IMR-90 (cell line): ENCODE measurements at places on chromosomes 6 and 20. TPM values are rescaled to one million over a fixed set of nuclear protein-coding genes. Genes with fewer than 3 reads are reported as not detected.

DNA sequence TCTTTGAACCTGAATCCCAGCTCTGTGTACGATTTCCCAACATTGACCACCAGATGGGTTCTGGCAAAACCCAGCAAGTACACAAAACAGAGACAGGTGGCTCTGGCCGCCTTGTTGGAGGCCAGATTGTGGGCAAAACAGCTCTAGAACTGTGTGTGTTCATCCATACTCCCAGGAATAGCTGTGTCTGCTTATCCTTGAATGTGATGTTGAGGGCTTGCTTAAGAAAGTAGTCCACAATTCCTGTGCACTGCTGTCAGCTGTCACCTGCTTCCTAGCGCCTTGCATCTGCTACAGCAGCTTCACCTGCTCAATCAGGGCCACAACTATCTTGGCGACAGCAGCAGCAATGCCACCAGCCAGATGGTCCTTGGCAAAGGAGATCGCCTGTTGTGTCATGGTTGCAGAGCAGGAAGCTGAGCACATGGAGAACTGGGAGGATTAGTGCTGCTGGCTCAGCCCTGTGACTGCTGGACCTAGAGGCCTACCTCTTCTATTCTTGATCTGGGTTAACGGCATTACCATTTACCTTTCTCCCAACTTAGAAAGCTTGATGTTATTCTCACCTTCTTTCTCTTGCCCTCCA, 3.7 kb upstream of the SMAP1 start:
- no peak overlapping the region for H3K4me3 ChIP-seq
- no peak overlapping the region for H3K27ac ChIP-seq
- no peak for DNase-seq
- H3K36me3 ChIP-seq, result no peaks in the 10 kb centered on the region
- H3K4me1 ChIP-seq, result no peaks in the 10 kb centered on the region
- H3K27me3 ChIP-seq, result peaks cover 4% of the 10 kb centered on the region; the same call in 1 of the 2 replicates

DNA sequence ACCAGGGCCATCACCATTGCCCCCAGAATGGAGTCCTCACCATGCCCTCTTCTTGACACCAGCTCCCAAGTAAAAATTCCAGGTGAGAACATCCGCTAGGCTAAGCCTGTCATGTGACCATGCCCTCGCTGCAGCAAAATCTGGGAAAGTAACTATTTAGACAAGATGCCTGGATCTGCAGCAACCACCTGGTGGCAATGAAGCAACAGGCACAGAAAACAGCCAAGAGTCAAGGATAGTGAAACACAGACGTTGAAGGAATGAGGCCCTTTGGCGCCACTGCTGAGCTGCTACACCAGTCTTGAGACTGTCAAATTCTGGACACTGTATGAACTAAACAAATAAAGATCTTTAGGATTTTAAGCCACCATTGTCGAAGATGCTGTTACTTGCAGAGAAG, 30.1 kb upstream of the TGM6 start:
- no peak overlapping the region for H3K4me3 ChIP-seq
- H3K27ac ChIP-seq, result no peak overlapping the region

DNA sequence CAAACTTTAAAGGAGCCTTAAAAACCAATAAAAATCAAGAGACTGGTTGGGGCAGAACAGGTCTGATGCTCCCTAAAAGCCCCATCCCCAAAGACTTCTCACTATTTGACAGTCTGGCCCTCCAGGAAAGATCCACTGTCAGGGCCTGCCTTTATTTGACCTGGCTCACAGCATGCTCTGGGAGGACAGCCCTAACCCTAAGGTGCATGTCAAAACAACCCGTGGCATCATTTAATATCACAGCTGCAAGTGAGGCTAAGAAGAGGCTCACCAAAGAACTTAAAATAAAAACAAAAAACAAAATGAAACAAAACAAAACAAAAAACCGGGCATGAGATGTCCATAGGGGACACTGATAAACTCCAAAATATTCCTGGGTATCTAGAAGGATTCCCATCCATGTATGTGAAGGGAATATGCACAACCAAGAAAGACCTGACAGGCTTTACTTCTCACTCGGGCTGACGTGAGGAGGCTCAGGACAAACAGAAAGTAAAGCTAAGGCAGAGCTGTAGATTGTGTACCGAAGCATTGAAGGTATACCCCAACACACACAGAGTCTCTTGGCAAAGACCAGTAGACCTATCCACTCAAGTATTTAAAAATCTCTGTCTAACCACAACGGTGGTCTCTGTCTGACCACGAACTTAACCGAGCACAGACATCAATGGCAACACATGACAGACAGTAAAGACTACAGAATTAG, 57.3 kb downstream of the AHI1 start:
- no peak for DNase-seq
- H3K27me3 ChIP-seq, result no peaks in the 10 kb centered on the region

CPXM1 gene
- 4.5 and 4.6 TPM in 2 replicates for polyA plus RNA-seq

DNA sequence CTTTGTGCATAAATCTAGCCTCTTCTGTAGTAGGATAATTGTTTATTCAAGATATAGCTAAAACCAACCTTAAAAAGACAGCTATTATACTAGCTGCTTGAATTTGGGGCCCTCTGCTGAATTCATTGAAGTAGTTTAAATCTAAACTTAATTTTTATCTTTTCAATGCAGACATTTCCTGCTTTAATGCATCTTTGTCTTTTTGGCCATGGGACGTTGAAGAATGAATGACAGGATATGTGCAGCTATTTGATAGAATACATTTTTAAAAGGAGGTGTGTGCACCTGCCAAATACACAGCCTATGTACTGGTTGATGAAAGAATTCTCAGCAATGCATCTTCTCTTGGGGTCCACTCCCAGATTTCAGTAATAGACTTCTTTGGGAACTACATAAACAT, 524.9 kb downstream of the PHF3 start:
- H3K4me3 ChIP-seq, result no peak overlapping the region
- H3K4me1 ChIP-seq, result no peaks in the 10 kb centered on the region
- no peaks in the 10 kb centered on the region for H3K27me3 ChIP-seq
- H3K27ac ChIP-seq, result no peak overlapping the region
- no peak for DNase-seq
- H3K36me3 ChIP-seq, result no peaks in the 10 kb centered on the region

GRCh38 chr6:2264932-2265331, 19.5 kb upstream of the GMDS start:
- peaks cover 6% of the 10 kb centered on the region for H3K4me1 ChIP-seq
- 0 out of 2 replicates have a peak, but pooled peaks cover 2% of the 10 kb centered on the region for H3K36me3 ChIP-seq
- peak; percentile 71 for DNase-seq
- no peak overlapping the region for H3K4me3 ChIP-seq
- H3K27me3 ChIP-seq, result no peaks in the 10 kb centered on the region

DNA sequence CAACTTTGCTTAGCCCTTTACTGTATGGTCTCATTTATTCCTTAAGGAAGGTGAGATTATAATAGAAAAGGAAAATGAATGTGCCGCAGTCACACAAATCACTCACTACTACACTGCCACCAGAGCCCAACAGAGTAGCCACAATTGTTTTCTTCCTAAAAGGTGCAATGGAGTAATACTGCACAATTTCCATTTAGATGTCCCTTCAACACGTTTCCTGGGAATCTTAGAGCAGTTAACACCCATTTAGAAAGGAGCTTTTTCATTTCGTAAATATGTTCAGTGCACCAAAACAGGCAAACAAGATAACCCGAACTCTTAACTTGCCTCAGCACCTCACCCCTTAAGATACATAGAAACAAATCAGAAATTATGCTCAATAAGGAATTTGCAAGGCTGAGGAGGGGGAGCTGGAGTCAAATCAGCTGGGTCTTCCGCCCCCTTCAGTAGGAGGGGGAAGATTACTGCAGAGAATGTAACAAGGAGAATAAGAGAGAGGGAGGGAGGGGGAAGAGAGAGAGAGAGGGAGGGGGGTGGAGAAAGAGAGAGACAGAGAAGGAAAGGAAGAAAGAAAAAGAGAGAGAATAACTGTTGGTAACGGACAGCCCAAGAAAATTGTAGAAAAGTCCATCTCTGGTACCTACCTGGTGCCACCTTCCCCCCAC, 155.5 kb downstream of the BCAS1 start:
- DNase-seq, result no peak
- H3K27ac ChIP-seq, result peak overlapping the region; percentile 82
- no peaks in the 10 kb centered on the region for H3K36me3 ChIP-seq
- H3K4me1 ChIP-seq, result peaks cover 31% of the 10 kb centered on the region
- H3K27me3 ChIP-seq, result no peaks in the 10 kb centered on the region

DNA sequence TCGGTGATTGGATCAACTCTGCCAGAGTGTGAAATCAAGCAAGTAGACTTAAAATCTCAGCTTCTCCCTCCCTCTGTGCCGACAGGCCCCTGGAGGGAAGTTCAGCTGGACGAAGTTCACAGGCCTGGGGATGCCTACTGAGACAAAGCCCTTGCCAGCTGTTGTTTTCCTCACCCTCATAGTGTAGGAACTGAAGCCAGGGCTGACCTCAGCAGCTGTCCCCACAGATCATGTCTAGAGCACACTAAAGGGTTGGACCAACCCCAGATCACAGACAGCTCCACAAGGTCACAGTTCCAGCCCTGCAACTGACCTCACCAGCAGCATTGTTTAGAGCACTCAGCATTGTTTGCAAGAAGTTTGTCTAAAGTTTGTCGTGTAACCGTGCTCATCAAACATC, 261.9 kb upstream of the ECI2 start:
- H3K4me1 ChIP-seq, result peaks cover 15% of the 10 kb centered on the region
- H3K27ac ChIP-seq, result no peak overlapping the region
- no peaks in the 10 kb centered on the region for H3K36me3 ChIP-seq
- DNase-seq, result no peak
- H3K27me3 ChIP-seq, result no peaks in the 10 kb centered on the region

GRCh38 chr20:37494301-37494700, 26.7 kb upstream of the NNAT start:
- H3K4me3 ChIP-seq, result no peak overlapping the region
- H3K36me3 ChIP-seq, result no peaks in the 10 kb centered on the region; the same call in none of the 2 replicates
- peaks cover 2% of the 10 kb centered on the region; the same call in 1 of the 2 replicates for H3K4me1 ChIP-seq
- no peaks in the 10 kb centered on the region; the same call in 1 of the 2 replicates for H3K27me3 ChIP-seq

DNA sequence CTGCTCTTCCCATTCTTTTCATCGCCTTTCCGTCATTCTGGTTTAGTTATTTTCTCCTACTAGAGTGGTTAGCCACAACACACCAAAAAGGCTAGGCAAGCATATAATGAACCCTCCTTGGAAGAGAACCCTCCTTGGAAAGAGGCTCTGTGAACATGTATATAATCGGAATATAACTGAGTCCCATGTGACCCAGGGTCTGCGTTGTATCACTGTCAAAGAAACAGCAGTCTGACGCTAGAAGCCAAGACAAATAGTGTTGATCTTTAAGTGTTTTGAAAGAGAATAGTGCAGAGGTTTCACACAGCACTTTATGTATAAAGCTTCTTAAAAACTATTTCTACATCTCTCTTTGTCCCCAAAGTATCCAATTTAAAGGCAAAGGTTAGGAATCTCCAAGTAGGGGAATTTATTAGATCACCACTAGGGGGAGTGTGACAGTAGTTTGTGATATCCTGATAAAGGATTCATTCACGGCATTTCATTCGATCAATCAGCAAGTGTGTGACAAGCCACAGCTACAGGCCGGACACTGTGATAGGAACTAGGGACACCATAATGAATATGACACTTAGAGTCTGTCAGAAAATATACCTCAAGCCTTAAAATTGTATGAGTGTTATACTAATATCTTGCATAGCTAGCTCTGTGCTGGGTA, 395.3 kb downstream of the CD109 start:
- no peaks in the 10 kb centered on the region for H3K27me3 ChIP-seq
- H3K4me3 ChIP-seq, result no peak overlapping the region
- H3K4me1 ChIP-seq, result peaks cover 4% of the 10 kb centered on the region
- no peaks in the 10 kb centered on the region for H3K36me3 ChIP-seq
- H3K27ac ChIP-seq, result no peak overlapping the region; the same call in 1 of the 2 replicates

AP5S1 gene
- polyA plus RNA-seq, result 10.1 and 12.5 TPM in 2 replicates

DNA sequence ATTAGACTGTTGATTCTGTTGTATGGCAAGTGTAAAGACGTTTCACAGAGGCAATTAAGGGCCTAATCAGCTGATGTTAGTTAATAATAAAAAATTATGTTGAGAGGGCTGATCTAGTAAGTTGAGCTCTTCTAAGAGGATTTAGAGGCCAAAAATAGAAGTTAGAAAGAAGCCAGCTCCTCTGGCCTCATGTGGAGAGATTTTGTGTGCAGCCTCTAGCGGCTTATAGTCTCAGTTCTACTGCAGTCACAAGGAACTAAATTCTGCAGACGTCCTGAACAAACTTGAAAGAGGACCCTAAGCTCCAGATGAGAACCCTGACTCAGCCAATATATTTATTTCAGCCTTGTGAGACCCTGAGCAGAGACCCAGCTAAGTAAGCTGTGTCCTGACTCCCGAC, 498.6 kb downstream of the BTBD3 start:
- no peak overlapping the region for H3K4me3 ChIP-seq
- no peak overlapping the region for H3K27ac ChIP-seq
- no peak for DNase-seq
- H3K27me3 ChIP-seq, result no peaks in the 10 kb centered on the region

- H3K36me3 ChIP-seq, result no peaks in the 10 kb centered on the region
- H3K4me1 ChIP-seq, result no peaks in the 10 kb centered on the region
- no peak for DNase-seq
- no peaks in the 10 kb centered on the region for H3K27me3 ChIP-seq
- peak overlapping the region; percentile 19; the same call in 1 of the 2 replicates for H3K27ac ChIP-seq
These were observed 22.1 kb upstream of the ZNF184 start for GRCh38 chr6:27494987-27495385.

ENPP1 gene
- polyA plus RNA-seq, result 10.5 and 10.9 TPM in 2 replicates

DNA sequence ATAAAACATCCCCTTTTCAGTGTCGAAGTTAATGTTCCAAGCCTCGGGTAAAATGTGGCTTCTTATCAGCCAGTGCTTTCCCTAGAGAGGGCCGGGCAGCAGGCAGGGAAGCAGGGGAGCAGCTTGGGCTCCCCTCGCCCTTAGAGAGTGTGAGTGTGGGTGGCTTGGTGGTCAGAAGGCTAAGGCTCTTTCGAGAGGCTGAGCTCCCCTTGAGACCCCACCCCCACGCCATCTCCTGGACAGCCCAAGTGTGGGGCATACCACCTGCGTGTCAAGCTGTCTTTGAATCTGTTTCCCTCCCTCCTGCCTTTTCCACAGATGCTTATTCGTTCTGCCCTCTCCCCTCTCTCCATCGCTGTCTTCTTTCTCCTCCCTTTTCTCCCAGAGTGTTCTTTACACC, 95.1 kb upstream of the FOXP4 start:
- peaks cover 6% of the 10 kb centered on the region for H3K4me1 ChIP-seq
- DNase-seq, result no peak
- H3K4me3 ChIP-seq, result no peak overlapping the region
- no peaks in the 10 kb centered on the region for H3K36me3 ChIP-seq
